ENCODE measurements at places on chromosomes 1 and 21.
A peak's percentile ranks its signal among the peaks of the same experiment; 100 is the strongest.

DNA sequence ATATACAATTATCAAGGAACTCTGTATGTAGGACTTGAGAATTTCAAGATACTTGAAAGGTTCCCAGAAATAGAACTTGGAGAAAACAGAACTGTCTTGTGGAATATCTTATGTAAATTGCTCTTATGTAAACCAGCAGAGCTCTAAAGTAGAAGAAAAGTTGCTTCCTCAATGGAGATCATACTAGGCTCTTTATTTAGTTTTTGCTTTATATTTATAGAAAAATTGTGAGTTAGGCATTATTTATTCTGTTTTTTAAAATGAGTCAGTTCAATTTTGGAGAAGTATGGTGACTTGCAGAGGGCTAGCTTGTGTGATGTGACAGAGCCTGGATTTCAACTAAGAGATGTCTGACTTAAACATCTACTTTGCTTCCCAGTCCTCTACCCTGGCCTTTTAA, 40.4 kb downstream of the ATP6V1G3 start:
- no peaks in the 10 kb centered on the region for H3K36me3 ChIP-seq
- H3K4me3 ChIP-seq: no peak overlapping the region
- H3K27ac ChIP-seq: no peak overlapping the region
- DNase-seq: no peak

DNA sequence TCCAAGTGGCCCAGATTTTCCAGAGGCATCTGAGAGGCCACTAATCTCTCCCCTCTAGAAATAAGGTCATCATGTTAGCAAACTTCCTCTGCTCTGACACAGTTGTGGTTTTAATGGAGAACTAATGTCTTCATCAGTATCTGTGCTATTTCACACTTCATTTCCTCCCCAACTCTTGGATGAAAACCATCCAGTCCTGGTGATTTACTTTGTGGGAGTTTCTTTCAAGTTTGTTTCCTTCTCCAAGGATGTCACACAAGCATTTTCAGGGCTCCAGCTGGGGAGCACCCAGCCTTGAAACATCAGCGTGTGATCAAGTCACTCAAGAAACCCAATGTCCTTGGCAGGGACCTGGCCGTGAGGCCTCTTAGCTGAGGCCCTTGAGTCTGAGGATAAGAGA, 38.8 kb downstream of the TBX15 start:
- no peaks in the 10 kb centered on the region for H3K36me3 ChIP-seq
- DNase-seq: no peak
- H3K27me3 ChIP-seq: no peaks in the 10 kb centered on the region

GRCh38 chr1:67540733-67541125, 110.5 kb upstream of the SERBP1 start:
- H3K36me3 ChIP-seq: no peaks in the 10 kb centered on the region
- peaks cover 10% of the 10 kb centered on the region for H3K27me3 ChIP-seq
- H3K27ac ChIP-seq: no peak overlapping the region
- DNase-seq: no peak
- no peak overlapping the region for H3K4me3 ChIP-seq

DNA sequence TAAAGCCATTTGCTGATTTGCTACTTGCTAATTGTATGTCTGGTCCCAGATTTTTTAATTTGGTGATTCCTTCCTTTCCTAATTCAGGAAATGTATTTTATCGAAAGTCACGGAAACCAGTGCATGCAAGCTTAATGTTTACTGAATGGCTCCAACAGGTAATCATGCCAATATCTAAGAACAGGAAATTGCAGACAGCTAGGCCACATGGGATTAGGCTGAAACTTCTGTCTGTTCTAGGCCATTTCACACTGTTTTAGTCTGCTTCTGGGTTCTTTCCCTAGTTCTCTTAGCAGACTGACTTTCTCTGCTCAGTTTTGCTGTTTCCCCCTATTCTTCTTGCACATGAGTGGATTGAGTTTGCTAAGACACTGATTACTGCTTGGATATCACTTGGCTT, 111.4 kb downstream of the NTNG1 start:
- no peak overlapping the region for H3K4me3 ChIP-seq
- H3K4me1 ChIP-seq: no peaks in the 10 kb centered on the region
- no peak overlapping the region for H3K27ac ChIP-seq
- H3K36me3 ChIP-seq: no peaks in the 10 kb centered on the region

- DNase-seq: no peak
- no peaks in the 10 kb centered on the region for H3K4me1 ChIP-seq
- H3K36me3 ChIP-seq: no peaks in the 10 kb centered on the region
- no peak overlapping the region for H3K27ac ChIP-seq
These were observed 22.4 kb upstream of the BCAR3 start for GRCh38 chr1:93704052-93704451.

GRCh38 chr1:86138746-86139145, 17.8 kb downstream of the COL24A1 start:
- no peak overlapping the region for H3K27ac ChIP-seq
- H3K4me3 ChIP-seq: no peak overlapping the region
- H3K36me3 ChIP-seq: no peaks in the 10 kb centered on the region
- no peak for DNase-seq
- no peaks in the 10 kb centered on the region for H3K4me1 ChIP-seq

DNA sequence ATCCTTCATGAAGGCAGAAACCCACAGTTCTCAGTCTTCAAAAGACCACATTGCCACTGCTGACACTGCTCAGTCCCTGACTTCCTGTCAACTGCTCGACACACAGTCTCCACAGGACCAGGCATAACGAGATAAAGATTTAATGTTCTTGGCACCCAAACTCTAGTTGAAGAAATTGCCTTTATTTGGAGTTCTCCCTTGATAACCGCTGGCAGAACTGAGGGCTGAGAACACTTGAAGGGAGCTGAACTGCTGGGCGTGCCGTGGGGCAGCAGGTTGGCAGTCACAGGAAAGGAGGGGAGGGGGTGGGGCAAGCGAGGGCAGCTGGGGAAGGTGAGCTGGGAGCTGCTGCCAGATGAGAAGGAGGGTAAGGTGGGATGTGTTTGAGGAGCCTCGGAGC, 15.9 kb downstream of the HENMT1 start:
- peak overlapping the region; percentile 70 for H3K4me3 ChIP-seq
- H3K4me1 ChIP-seq: peaks cover 63% of the 10 kb centered on the region
- H3K27me3 ChIP-seq: no peaks in the 10 kb centered on the region
- DNase-seq: peak; percentile 55

GRCh38 chr21:37886120-37886519, 30.1 kb downstream of the KCNJ6 start:
- H3K4me1 ChIP-seq: no peaks in the 10 kb centered on the region
- H3K4me3 ChIP-seq: no peak overlapping the region
- H3K27ac ChIP-seq: no peak overlapping the region
- peaks cover 44% of the 10 kb centered on the region for H3K27me3 ChIP-seq
- H3K36me3 ChIP-seq: no peaks in the 10 kb centered on the region

GRCh38 chr1:162823231-162823630, 32.7 kb downstream of the HSD17B7 start:
- H3K4me3 ChIP-seq: peak overlapping the region; percentile 80
- peaks cover 9% of the 10 kb centered on the region for H3K27me3 ChIP-seq
- peak overlapping the region; percentile 79 for H3K27ac ChIP-seq
- peaks cover 13% of the 10 kb centered on the region for H3K4me1 ChIP-seq
- DNase-seq: no peak

Measured in effector memory CD8-positive, alpha-beta T cell (primary cell).